Kasumi-1 (cell line): ENCODE measurements at places on chromosomes 7 and 10.

GRCh38 chr7:115952832-115953231 lies 77.7 kb downstream of the TFEC start:
- DNase-seq: no peak

DNA sequence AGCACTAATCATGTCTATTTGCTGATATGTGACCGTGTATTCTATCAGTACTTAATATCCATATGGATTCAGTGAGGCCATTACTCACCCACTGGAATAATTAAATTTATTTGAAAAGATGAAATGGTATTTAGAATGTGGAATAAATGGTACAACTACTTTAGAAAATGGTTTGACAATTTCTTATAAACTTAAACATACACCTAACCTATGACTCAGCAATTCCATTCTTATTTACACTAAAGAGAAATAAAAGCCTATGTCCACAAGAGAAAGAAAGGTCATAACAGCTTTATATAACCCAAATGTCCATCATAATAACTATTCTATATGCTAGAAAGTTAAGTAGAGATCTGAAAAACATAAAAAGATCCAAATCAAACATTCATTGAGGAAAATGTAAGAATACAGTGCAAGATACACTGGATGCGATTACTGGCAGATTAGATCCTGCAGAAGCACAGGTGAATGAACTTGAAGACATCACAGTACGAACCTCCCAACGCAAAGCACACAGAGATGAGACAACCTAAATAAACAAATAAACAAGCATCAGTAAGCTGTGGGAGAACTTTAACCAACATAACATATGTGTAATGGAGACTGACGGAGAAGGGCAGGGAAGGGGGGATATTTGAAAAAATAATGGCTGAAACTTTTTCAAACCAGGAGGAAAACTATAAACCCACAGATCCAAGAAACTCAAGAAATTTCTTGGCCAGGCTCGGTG lies 51.9 kb downstream of the TNS3 start:
- no peak for DNase-seq

GRCh38 chr10:32346134-32346550 lies 816 bp downstream of the EPC1 start:
- DNase-seq: peak; percentile 96

- DNase-seq: no peak
Observed at GRCh38 chr10:62297857-62298256, 29.2 kb upstream of the RTKN2 start.

- peak; percentile 85 for DNase-seq
Observed at GRCh38 chr7:100407285-100408180, 21.0 kb downstream of the ZCWPW1 start.

DNA sequence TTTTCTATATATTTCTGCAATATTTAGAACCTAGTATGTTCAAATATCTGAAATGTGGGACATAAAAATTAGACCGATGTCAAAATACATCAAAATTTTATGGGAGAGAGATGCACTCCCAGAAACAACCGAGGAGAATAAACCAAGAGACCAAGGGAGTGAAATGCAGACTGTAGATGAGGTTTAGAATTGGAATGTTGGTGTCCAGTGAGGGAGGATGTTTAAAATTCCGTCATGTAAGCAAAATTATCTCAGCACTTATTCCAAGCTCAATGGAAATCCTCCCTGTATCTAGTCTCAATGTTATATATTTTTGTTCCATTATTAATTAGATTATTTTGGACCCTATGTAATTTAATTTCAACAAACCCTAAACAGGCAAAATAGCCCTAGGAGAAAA lies 61.9 kb upstream of the MAGI2 start:
- DNase-seq: no peak

GRCh38 chr10:5038733-5039132 lies 35.1 kb upstream of the AKR1C2 start:
- DNase-seq: no peak

- peak; percentile 6 for DNase-seq
Observed at GRCh38 chr10:113788604-113789083, 37.2 kb downstream of the PLEKHS1 start.

- DNase-seq: no peak
Observed at GRCh38 chr10:78450239-78450638, 416.6 kb downstream of the RPS24 start.

DNA sequence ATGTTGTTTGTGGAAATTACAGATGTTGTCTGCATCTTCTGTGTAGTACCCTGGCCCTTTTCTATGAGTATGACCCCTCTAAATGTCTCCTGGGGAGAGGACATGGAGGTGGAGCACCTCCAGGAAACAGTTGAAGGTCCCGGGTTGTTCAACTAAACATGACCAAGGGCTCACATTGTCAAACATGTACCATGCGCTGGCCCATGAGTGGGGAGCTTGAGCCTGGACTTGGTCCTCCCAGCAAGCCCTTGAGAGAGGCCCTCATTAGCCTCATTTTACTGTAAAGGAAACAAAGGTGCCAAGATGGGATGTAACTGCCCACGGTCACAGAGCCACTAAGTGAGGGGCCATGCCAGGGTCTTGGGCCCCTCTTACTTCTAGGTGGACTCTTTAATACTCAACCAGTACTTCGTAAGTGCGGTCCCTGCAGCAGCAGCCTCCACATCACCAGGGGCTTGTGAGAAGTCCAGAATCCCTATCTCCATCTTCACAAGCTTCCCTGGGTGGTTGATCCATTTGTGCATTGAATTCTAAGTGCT lies 31.2 kb downstream of the C10orf71 start:
- DNase-seq: no peak

GRCh38 chr10:95441547-95441923 lies 119.6 kb downstream of the SORBS1 start:
- DNase-seq: no peak

- no peak for DNase-seq
Observed at GRCh38 chr7:70743531-70744325, 388.2 kb upstream of the GALNT17 start.

GRCh38 chr10:31509989-31510388 lies 191.0 kb downstream of the ZEB1 start:
- DNase-seq: no peak

DNA sequence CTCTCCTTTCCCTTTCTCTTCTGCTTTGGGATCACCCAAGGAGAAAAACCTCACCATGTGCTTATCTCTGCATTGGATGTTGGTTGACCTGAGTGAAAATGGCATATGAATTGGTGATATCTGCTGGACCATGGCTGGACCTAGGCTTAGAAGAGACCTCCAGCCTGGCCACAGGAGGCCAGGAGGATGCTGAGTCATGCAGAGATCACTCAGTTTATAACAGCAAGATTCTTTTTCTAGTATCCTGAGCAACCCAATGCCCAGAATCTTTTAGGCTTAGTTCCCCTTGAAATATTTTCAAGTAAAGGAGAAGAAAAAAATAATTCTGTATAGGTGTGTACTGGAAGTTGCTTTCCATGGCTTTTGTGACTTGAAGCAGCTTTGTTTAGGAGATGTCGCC lies 236.3 kb downstream of the KLF6 start:
- no peak for DNase-seq

- DNase-seq: no peak
Observed at GRCh38 chr10:48243487-48243886, 31.0 kb downstream of the FRMPD2 start.

DNA sequence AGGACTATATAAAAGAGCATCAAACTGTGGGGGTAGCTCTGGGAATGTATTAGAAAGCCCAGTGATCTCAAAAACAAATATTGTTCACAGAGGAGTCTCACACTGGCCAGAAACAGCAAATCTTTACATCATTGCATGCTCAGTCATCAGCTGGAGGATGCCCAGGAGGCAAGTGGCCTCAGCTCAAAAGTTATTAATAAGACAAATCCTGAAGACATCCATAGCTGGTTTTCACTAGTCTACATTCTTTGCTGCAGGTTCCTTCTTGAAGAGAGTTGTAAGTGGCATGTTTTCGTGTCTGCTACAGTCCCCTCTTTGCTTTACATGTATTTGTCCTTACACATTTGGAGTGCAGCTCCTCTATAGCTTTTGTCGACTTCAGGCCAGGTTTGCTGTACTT lies 8.6 kb upstream of the CCDC7 start:
- no peak for DNase-seq

- DNase-seq: no peak
Observed at GRCh38 chr10:84138478-84139125, 707 bp upstream of the GHITM start.

DNA sequence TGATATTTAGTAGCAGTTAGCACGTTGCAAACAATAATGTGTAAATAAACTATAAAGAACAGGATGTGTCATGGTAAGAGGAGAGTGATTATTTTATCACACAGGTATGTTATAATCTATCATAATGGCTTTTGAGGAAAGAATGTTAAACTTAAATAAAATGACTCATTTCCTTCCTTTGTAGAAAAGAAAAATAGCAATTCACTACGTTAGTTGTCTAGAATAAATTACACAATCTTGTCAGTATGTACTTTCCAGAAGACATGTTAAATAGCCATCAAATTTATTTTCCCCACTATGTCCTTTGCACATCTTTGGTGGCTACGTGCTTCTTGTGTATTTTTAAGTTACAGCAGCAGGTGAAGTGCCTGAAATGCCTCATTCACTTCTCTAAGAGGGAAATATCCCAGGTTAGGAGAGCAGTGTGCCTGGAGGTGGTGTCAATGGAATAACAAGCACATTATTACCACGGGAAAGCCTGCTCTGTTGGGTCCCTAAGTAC lies 133.8 kb downstream of the SEMA3A start:
- no peak for DNase-seq

DNA sequence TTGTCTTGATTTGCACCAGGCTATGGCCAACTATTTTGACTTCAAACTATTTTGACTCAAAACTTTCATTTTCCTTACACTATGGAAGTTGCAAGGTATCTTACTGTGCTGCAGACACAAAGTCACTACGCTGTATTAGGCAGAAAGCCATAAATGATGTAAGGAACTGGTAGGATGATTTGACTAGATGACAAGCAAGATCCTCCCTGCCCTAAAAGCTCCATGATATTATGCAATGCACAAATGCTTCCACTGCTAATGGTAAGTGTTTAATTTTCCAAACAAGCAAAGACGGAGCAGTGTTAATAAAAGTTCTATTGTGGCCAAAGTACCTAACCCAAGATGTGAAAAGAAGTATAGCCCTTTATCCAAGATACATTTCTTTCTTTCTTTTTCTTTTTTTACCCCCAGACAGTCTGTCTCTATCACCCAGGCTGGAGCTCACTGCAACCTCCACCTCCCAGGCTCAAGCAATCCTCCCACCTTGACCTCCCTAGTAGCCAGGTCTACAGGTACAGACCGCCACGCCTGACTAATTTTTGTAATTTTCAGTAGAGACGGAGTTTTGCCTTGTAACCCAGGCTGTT lies 98.2 kb downstream of the ANK3 start:
- DNase-seq: no peak

GRCh38 chr7:131555552-131556052 lies 826 bp downstream of the PODXL start:
- DNase-seq: no peak
